ENCODE measurements at places on chromosomes 11 and 22.
A peak's percentile ranks its signal among the peaks of the same experiment; 100 is the strongest.

DNA sequence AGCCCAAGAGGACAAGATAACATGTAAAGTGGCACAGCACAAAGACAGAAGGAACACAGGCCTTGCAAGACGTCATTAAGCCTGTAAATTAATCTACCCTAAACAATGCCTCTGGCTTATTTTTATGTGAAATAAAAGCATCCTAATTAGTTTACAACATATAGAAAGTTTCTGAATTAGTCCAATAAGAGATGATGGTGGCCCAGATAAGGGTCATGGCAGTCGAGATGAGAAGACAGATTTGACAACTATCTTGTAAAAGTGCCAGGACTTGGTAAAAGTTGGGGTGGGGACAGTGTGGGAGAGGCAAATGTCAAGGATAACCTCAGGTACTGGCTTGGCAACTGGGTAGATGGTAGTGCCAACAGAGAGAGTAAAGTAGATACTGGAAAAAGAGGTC lies 13.6 kb downstream of the XRRA1 start:
- DNase-seq = no peak

- no peak for DNase-seq
Measured at GRCh38 chr22:26170795-26171580, 1.7 kb downstream of the SEZ6L start.

DNA sequence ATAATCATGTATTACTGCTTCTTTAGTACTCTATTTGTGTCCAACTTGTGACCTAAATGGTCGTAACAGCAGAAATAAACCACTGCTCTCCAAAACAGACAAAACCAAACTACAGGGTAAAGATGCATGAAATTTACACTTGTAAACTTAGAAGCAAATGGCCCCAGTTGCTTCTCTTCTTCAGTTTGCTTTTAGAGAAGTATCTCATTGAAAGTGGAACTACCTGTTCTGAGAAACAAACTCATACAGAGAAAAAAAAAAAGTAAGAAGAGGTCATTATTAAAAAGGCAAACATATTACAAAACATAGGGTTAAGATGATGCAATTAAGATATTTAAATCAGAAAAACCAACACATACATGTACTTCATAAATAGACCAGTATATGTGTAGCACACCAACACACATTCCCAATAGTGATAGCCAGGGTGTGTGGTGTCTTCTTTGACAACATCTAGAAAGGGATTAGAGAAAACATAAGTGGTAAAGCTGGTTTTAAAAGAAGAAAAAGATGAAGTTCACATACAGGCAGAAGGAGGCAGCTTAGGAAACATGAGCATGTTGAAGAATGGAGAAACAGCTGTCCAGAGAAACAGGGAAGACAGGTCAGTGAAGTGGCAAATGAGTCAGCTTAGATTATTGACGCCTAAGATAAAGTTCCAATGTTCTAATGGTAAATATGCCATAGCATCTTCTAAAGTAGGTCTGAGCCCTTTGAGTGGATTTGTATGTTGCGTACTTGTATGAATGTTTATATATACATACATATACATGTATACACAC lies 844.7 kb upstream of the CCDC90B start:
- DNase-seq = no peak

- no peak for DNase-seq
Measured at GRCh38 chr11:2769409-2770095, 69.8 kb upstream of the KCNQ1OT1 start.

GRCh38 chr11:71937826-71938225 lies 9.0 kb downstream of the RNF121 start:
- DNase-seq = no peak

DNA sequence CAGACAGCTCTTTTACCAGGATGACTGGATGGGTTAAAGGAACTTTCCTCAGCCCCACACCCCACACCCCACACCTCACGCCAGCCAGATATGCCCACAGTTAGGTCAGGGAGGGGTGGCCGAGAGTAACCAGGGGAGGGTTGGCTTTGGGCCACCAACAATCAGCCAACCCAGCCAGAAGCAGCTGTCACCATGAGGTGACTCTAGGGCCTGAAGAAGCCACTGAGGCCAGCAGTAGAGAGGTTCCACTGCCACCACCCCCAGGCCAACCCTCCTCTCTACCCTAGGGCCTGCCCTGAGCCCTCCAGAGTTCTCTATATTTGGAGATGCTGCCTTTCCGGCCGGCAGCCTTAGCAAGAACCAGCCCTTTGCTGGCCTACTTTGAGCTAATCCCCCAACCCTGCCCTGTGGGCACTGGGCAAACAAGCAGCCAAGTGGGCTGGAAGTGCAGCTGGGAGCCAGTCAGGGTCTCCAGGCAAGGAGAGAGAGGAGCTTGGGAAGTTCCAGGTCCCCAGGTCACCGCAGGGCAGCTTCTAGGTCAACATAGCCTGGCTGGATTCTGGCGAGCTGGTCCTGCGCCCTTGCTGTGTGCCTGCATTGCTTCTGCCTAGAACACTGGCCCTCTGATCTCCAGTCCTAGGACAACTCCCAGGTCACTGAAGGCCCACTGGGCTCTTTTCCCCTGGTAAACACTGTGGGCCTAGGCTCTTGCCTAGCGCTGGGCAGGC lies 12.0 kb upstream of the SYT8 start:
- DNase-seq = no peak

- DNase-seq = peak; percentile 50
Measured at GRCh38 chr11:64858467-64859263, 14.2 kb upstream of the CDC42BPG start.
